ENCODE measurements at places on chromosomes 13 and 19. TPM values are rescaled to one million over a fixed set of nuclear protein-coding genes. Genes with fewer than 3 reads are reported as not detected.

LIM2 gene
- polyA plus RNA-seq = 0.33 TPM

SPART gene
- 95.4 TPM for polyA plus RNA-seq

CEACAM20 gene
- polyA plus RNA-seq = not detected

SH3GL1 gene
- 82.9 TPM for polyA plus RNA-seq

FBXL12 gene
- polyA plus RNA-seq = 37.8 TPM

KBTBD7 gene
- 17.7 TPM for polyA plus RNA-seq

ZNF534 gene
- 0.57 TPM for polyA plus RNA-seq

FUT1 gene
- polyA plus RNA-seq = 3.8 TPM

ACP5 gene
- 14.0 TPM for polyA plus RNA-seq

KCNN4 gene
- polyA plus RNA-seq = 2.0 TPM

KCTD4 gene
- 0.75 TPM for polyA plus RNA-seq

CYP4F22 gene
- polyA plus RNA-seq = 0.62 TPM

- no peak for DNase-seq
Observed at GRCh38 chr13:100899720-100900316, 225.2 kb upstream of the TMTC4 start.

DNA sequence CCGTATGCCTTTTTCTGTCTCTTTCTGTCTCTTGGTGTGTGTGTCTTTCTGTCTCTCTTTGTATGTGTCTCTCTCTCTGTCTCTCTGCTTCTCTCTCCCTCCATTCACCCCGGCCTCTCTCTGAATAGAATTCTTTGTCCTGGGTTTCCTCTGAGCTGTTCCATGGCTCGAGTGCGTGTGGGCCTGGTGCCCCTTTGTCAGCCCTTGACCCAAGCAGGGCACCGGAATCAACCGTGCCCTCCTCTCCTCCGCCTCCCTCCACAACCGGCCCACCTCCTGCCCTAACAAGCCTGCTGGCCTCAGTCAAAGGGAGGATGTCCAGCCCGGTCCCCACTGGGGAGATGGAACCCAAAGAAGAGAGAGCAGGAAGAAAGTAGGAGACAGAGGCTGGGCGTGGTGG is 3.2 kb downstream of the AXL start:
- no peak for DNase-seq

- no peak for DNase-seq
Observed at GRCh38 chr19:39768334-39768733, 10.3 kb upstream of the LEUTX start.

- no peak for DNase-seq
Observed at GRCh38 chr19:3285647-3286176, 61.3 kb downstream of the CELF5 start.

DNA sequence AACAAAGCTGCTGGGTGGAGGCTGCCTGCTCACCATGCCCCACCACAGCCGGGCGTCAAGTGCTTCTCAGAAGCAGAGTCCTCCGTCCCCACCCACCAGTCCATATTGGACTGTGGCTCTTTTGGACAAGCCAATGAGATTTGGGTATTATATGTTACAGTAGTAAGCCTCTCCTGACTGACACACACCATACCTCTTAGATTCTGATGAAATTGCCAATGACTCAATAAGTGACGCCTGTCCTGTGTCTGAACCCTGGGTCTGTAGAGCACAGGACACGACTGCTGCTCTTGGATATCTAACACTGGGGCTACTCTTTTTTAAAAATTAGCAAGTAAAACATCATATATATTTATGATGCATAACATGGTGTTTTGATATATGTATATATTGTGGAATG is 44.8 kb upstream of the UBAC2 start:
- no peak for DNase-seq

DNA sequence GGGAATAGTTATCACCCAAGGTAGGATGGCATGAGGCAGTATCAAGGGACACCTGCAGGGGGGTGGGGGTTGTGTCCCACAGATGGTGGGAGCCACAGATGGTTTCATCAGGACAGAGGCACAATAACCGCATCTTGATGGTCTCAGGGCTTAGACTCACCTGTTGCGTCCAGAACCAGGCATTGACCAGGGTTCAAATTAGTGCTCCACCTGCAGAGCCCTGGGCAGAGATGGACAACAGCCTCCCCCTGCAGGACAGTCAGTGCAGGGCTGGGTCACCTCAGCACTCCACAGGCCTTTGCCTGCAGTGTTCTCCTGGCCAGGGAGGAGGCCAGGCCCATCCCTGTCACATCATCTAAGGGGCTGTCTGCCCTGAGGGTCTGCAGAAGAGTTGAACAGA is 14.5 kb upstream of the CEACAM1 start:
- DNase-seq = no peak

- no peak for DNase-seq
Observed at GRCh38 chr19:430701-431100, 21.8 kb upstream of the C2CD4C start.

DNA sequence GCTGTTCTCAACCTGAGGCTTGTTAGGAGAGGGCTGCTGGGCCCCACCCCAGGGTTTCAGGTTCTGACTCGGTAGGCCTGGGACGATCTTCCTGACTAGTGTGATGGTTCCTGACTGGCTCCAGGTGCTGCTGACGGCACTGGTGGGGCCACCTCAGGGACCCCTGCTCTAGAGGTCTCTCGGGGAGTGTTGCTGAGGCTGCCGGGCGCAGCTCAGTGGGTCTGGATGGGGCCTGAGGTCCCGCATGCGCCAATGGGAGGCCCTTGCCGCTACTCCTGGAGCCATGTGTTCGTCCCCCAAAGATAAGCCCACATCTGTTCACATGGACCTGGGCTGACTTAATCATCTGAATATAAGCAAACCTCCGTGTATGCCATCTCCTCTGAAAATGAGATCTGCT is 133.0 kb downstream of the ATP11A start:
- no peak for DNase-seq

- no peak for DNase-seq
Observed at GRCh38 chr13:41956272-41956671, 4.6 kb downstream of the VWA8 start.

- DNase-seq = no peak
Observed at GRCh38 chr19:11373166-11373884, 1.1 kb upstream of the SWSAP1 start.

DNA sequence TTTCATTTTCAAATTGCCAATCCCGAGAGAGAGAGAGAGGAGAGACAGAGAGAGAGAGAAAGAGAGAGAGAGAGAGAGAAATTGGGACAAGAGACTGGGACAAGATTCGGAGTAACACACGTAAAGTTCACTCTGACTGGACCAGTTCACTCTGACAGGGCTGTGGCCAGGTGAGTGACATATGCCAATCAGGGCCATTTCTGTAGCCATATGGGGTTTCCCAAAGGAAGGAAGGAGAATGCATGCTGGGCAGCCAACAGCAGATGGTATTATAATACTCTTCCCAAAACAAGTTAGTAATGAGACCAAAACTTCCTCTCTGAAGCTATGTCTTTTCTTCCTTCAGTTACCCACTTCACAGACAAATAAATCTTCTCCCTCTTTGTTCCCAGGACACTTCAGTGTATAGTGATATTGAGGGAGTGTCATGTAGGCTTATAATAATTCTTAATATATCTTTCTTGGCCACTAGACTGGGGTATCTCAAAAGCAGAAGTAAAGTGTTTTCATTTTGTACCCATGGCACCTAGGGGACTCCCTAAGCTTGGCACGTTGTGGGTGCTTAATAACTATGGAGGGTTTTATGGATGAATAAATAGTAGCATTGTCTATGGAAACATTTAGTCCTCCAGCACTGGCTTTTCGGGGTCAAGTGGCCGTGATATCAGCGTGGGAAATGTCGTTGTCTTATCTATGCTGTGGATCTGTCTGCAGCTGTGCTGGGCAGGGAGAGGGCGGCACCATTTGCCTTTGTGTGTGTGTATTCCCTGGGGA is 51.6 kb downstream of the SERP2 start:
- no peak for DNase-seq

DNA sequence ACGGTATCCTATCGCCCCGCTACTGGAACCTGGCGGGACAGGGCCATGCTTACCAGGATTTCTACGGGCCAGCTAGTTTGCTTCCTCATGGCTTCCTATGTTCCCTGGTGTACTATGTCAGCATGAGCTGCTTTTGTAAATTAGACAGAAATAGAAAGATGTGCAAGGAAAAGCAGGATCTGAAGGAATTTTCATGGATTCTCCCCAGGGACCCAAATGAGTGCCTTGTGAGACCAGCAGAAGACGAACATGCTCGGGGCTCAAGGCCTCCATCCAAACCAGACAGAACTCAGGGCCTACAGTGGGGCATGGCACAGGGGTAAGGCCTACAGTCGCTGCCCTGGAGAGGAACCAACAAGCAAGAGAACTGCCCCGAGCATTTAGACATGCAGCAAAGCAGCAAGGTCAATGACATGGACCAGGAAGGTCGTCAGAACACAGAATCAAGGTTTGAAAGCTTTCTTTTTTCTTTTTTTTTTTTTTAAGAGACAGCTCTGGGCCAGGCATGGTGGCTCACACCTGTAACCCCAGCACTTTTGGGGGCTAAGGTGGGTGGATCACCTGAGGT is 17.3 kb downstream of the EPS15L1 start:
- no peak for DNase-seq

GRCh38 chr13:79228972-79229371 is 177.1 kb downstream of the RBM26 start:
- no peak for DNase-seq

- no peak for DNase-seq
Observed at GRCh38 chr19:2048104-2048958, 2.7 kb downstream of the MKNK2 start.

DNA sequence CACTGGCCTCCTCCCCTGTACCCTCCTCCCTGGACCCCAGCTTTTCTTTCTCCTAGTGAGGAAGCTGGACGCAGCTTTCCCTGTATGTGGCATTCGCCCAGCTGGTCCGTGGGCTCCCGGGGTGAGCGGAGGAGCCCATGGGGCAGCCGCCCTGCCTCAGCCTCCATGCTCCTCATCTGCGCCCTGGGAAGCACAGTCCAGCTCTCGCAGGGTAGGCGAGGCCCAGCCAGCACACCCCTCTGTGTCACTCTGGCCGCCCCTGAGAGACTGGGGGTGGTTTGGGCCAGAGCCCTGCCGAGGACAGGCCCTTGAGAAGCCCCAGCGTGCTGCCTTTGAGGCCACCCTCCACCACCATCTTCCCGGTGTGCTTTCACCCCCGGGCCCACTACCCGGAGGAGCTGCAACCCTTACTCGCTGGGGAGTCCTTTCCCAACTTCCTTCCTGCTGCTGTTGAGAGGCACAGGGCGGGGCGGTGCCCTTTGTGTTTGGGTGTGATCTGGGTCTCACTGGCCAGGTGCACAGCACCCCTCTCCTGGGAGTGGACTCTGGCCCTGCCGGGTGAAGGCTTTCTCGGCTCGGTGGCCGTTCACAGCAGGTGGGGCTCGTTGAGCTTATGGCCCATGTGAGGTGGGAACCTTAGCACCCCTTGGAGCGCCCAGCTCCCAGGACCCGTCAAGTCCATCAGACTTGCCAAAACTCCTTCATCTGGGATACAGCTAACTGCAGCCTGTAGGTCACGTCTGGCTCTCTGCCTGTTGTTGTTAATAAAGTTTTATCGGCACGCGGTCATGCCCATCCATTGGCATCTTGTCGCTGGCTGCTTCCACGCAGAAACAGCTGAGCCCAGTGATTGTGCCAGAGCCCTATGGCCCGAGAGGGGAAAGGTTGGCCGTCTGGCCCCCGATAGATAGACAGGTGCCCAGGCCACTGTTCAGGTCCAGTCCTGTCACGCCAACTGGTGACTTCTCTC is 3.2 kb downstream of the NCLN start:
- DNase-seq = no peak

DNA sequence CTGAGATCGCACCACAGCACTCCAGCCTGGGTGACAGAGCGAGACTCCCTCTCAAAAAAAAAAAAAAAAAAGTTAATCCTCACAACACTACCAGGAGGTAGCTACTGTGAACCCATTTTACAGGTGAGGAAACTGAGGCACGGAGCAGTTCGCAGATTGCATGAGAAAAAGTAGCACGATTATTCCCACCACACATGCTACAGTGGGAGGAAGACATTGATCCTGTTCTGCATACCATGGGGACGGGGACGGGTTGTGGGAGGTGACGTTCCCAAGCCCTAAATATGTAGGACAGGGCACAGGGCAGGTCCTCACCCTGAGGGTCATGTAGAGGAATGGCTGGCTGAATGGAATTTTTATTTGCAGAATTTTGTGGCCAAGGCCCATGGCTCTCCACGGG is 23.7 kb downstream of the CLEC17A start:
- no peak for DNase-seq

DNA sequence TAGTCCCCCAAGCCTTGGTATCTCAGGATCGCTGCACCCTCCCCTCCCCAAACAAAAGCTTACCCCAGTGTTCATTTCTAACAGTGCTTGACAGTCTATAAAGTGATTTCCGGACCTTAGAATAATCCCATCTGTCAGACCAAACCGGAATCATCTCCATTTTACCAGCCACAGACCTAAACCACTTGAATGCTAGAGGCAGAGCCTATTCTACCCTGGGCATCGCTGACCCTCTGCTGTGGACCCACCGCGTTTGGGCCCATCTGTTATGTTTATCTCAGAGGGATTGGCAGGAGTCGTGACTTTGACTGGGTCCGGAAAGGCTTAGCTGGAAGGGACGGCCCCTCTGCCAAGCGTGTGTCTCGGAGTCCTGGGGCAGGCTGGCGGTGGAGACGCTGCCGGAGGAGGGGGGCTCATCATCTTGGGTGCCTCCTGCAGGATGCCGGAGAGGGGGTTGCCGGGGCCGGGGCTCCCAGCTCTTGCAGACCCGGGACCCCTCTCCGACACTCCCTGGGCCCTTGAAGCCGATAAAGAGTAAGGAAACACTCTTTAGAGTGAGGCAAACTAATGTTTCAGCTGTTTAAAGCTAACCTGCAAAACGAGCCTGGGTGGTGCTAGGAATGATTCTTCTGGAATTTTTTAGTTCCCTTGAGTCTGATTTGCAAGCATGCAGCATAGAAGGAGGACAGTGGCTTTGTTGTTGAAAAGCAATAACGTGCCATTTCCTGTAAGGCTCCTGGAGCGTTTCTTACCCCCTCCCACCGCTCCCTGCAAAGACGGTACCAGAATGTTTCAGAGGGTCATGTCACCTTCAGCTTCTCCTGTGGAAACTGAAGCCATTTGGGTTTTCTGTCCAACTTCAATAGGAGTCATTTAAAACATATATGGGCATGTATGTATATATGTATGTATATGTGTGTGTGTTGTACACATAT is 1.3 kb downstream of the SLC25A42 start:
- no peak for DNase-seq

DNA sequence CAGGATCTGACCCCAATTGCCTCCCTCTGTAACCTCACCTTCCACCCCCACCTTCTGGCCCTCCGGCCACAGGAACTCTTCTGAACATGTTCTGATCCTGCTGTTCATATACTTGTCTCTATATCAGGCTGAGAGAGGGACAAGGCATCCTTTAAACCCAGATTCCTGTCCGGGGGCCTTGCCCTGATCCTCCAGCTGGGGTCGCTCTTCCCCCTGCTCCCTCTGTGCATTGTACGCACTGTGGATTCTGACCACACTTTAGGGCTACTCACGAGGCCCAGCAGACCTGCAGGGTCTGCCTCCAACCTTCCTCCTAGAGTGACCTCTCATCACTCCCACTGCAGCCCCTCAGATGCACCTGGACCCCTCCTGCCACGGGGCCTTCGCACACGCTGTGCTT is 269.3 kb downstream of the UQCRFS1 start:
- DNase-seq = no peak

DNA sequence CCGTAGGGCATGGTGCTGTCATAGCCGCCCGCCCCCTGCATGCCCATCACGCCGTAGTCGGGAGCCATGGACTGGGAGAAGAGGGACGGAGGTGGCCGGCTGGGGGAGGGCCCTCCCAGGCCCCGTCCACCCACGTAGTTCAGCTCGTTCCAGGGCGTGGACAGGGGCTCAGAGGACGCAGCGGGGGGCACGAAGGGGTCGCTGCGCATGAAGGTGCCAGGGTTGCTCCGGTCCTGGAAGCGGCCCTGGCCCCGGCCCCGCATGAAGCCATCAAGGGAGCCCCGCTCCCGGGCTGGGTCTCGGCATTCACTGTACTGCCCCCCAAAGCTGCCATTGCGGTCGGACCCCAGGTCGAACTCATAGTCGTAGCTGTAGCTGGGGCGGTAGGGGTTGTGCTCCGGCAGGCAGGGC is 6.7 kb downstream of the AKAP8 start:
- DNase-seq = no peak
